A549 (cell line): ENCODE measurements at places on chromosomes 2 and 18. TPM values are rescaled to one million over a fixed set of nuclear protein-coding genes. Genes with fewer than 3 reads are reported as not detected.

GRCh38 chr2:107589079-107589491 lies 237.6 kb upstream of the RGPD4 start:
- no peak for DNase-seq

- no peak for DNase-seq
Observed at GRCh38 chr2:219280651-219281050, 1.5 kb downstream of the DNAJB2 start.

GRCh38 chr2:234690569-234691213 lies 193.8 kb upstream of the ARL4C start:
- no peak for DNase-seq

DNA sequence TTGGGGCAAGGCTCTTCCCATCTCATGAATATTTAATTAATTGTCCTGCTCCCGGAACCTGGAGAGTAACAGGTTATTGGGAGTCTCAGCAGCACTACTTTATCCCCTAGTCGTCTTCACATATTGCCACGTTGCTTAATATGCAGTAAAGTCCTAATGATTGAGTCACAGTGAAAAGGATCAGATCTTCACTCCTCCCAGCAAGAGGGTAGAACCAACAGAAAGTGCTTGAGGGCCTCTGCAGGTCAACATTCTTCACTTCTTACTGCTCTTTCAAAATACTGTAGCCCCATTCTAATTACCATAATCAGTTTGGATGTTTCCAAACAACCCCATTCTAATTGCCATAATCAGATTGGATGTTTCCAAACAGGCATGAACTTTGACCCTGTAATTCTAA lies 801.0 kb downstream of the LRRTM4 start:
- no peak for DNase-seq

The SPEG gene
- 9.3 to 13.0 TPM (median 11.5 TPM) in 3 replicates for polyA plus RNA-seq

The PTPRN gene
- 0.90 to 1.1 TPM (median 0.97 TPM) in 3 replicates for polyA plus RNA-seq

DNA sequence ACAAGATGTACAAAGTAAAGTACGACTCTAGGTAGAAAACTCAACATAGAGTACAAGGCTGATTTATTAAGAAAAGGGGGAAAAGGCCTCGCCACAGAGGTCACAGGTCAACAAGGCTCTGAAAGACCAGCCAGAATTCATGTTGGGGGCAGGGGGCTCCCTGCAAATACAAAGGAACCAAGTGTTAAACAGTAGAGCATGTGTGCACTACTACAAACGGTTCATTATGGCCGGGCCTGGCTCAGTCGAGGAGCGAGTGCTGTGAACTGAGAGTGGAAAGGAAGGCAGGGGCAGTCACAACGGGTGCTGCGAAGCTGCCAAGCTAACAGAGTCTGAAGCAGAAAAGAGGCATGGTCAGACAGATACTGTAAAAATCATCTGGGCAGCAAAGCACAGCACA lies 77.1 kb downstream of the MBOAT2 start:
- no peak for DNase-seq

DNA sequence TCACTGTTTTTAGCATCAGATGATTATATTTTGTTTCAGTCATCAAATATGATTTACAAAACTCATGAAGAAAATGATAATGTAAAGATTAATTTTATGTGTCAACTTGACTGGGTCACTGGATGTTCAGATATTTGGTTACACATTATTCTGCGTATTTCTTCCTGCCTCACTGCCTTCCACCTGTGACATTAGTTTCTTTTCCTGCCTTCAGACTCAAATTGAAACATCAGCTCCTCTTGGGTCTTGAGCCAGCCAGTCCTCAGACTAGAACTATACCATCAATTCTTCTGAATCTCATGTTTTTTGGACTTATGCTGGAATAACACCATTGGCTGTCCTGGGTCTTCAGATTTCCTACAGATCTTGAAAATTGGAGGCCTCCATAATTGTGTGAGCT lies 96.7 kb downstream of the ZNF385B start:
- no peak for DNase-seq

The DQX1 gene
- polyA plus RNA-seq, result 0.09 to 0.21 TPM (median 0.15 TPM) in 3 replicates

The DLGAP1 gene
- polyA plus RNA-seq, result 0.04 to 0.09 TPM (median 0.07 TPM) in 3 replicates

DNA sequence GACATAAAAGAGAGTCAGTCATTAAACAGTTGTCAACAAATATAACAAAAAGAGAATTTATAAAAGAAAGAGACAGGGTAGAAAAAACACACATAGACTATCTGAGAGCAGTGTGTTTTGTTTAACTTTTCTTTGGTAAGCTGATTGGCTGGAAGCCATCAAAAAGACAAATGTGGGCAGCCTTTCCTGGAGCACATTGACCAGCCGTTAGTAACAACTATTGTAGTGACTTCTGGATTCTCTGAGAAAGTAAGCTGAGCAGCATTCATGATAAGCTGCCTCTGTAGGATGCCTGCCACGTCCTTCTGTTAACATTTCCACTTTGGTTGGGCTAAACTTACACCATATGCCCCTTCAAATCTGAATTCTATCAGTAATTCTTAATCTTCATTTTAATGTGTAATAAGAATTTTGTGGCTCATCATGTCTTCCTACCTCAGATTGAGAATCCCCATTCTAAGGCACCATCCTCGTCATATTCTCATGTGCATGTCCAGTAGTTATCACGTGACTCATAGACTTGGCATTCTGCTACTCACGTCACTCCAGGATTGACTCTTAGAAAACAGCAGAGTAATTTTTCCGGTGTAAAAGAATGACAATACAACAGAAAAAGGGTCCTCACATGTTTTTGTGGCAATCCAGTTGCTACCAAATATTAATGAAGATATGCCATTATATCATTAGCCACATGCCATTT lies 43.4 kb upstream of the DNAJC10 start:
- no peak for DNase-seq

DNA sequence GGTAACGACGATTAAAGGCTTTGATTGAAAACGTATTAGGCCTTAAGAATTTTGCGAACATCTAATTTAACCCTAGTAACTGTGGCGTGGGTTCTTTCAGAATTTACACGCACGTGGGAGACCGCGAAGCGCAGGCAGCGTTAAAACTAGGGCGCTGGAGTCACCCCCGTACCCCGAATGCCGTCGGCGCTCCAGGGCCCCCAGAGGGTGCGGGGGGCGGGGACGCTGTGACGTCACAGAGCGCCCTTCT lies 673 bp upstream of the SMCHD1 start:
- peak; percentile 17 for DNase-seq

- no peak for DNase-seq
Observed at GRCh38 chr2:221198309-221198708, 373.8 kb downstream of the EPHA4 start.
